ENCODE measurements at places on chromosomes 3 and 15.

GRCh38 chr3:39361252-39361927 is 21.8 kb upstream of the SLC25A38 start:
- no peak overlapping the region for H3K27ac ChIP-seq
- H3K4me1 ChIP-seq: peaks cover 6% of the 10 kb centered on the region
- H3K36me3 ChIP-seq: no peaks in the 10 kb centered on the region
- no peak overlapping the region for H3K4me3 ChIP-seq
- no peak for DNase-seq
- H3K27me3 ChIP-seq: no peaks in the 10 kb centered on the region

GRCh38 chr15:80154336-80154735 is 1.5 kb downstream of the FAH start:
- H3K27ac ChIP-seq: no peak overlapping the region
- no peak for DNase-seq
- H3K36me3 ChIP-seq: no peaks in the 10 kb centered on the region
- peaks cover 18% of the 10 kb centered on the region for H3K4me1 ChIP-seq
- H3K4me3 ChIP-seq: no peak overlapping the region

DNA sequence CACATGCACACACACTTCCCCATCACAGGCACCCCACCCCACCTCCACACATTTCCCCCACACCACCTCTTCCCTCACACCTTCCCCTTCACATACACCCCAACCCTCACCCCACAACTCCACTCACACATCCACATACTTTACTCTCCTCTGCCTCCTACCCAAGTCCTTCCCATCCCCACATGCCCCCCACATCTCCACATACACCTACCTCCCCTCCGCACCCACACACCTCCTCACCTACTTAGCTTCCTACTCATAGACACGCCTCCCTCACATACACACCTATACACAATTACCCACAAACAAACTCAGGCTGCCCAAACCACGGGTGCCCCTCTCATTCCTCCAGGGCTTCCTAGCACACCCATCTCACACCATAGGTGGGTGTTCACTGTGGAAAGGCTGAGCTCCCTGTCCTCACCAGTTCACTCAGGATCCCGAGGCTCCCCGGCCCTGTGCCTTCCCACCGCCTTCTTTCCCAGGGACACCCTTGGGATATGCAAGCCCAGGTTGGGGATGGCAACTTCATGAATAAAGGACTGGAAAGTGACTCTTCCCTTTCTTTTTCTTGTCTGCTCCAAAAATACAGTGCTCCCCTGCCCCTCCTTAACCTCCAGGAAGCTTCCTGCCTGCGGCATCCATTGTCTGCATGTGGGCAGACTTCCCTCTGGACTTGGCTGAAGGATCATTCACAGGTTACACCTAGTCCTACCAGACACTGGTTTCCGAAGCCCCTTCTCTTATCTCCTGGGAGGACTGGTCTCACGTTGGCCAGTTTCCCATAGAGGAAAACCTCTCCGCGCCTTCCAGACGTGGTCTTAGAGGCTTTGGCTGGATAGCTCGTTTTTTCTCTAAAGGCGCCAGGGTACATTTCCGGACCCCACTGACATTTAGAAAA is 61.5 kb downstream of the SLCO2A1 start:
- H3K36me3 ChIP-seq: no peaks in the 10 kb centered on the region
- H3K4me1 ChIP-seq: no peaks in the 10 kb centered on the region
- no peak for DNase-seq
- H3K4me3 ChIP-seq: no peak overlapping the region
- no peaks in the 10 kb centered on the region for H3K27me3 ChIP-seq
- no peak overlapping the region for H3K27ac ChIP-seq

DNA sequence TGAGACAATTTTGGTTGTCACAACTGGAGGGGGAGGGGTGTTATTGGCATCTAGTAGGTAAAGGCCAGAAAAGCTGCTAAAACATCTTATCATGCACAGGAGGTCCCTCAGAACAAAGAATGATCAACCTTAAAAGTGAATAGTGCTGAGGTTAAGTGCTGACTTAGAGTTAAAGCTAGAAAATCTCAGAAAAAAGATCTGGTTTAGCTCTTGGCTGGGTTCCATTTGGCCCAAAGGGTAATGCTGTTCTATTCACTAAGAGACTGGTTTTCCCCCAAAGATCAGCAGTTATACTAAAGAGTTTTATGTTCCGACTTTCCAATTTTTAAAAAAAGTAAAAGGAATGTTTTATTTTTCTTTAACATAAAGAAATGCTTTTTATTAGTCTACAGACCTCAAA is 15.6 kb downstream of the DCBLD2 start:
- H3K27ac ChIP-seq: no peak overlapping the region
- H3K27me3 ChIP-seq: no peaks in the 10 kb centered on the region
- no peak overlapping the region for H3K4me3 ChIP-seq
- no peak for DNase-seq
- peaks cover 64% of the 10 kb centered on the region for H3K4me1 ChIP-seq

- no peaks in the 10 kb centered on the region for H3K4me1 ChIP-seq
- H3K27me3 ChIP-seq: no peaks in the 10 kb centered on the region
- DNase-seq: no peak
- no peaks in the 10 kb centered on the region for H3K36me3 ChIP-seq
- H3K27ac ChIP-seq: no peak overlapping the region
Measured at GRCh38 chr3:133375403-133375745, 24.5 kb upstream of the BFSP2 start.

GRCh38 chr15:28459279-28459678 is 73.5 kb downstream of the GOLGA8G start:
- H3K4me1 ChIP-seq: no peaks in the 10 kb centered on the region
- no peaks in the 10 kb centered on the region for H3K27me3 ChIP-seq
- H3K27ac ChIP-seq: no peak overlapping the region
- no peak overlapping the region for H3K4me3 ChIP-seq
- no peaks in the 10 kb centered on the region for H3K36me3 ChIP-seq

- no peaks in the 10 kb centered on the region for H3K4me1 ChIP-seq
- H3K27me3 ChIP-seq: no peaks in the 10 kb centered on the region
- peaks cover 5% of the 10 kb centered on the region for H3K36me3 ChIP-seq
- no peak overlapping the region for H3K4me3 ChIP-seq
- DNase-seq: no peak
Measured at GRCh38 chr3:4782095-4782494, 197.1 kb upstream of the BHLHE40 start.

DNA sequence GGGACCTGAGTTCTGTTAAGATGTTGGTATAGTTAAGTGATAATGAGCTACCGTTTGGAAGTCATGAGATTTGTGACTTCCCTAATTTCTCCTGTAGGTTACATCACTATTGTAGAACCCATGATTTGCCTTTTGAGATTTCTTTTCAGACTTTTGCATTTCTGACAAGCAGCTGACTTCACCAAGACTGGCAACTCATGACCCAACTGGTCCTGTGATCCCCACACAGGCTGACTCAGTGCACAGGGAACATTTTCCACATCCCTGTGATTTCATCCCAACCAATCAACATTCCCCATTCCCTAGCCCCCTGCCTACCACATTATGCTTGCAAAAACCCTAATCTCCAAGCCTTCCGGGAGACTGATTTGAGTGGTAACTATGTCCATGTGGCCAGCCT is 242.1 kb upstream of the PDZRN3 start:
- H3K27me3 ChIP-seq: no peaks in the 10 kb centered on the region
- H3K27ac ChIP-seq: no peak overlapping the region
- no peaks in the 10 kb centered on the region for H3K4me1 ChIP-seq
- no peaks in the 10 kb centered on the region for H3K36me3 ChIP-seq

DNA sequence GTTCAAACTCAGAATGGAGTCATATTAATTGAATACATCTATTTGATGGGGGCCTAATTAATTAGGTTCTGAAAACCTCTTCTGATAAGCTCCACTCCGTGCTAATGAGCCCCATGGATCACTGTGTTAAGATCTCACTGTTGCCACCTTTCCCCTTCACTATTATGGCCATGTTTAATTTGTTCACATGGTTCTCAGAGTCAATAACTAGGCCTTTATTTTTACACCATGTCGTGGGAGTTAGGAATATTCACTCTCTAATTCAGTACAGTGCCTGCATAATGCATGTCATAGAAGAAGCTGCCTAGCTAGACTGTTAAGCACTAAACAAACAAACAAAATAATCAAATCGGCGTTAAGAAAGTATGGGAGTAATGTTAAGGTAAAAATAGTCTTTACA is 84.9 kb downstream of the EDEM1 start:
- DNase-seq: no peak
- no peak overlapping the region for H3K4me3 ChIP-seq
- H3K4me1 ChIP-seq: no peaks in the 10 kb centered on the region
- H3K27me3 ChIP-seq: no peaks in the 10 kb centered on the region
- H3K36me3 ChIP-seq: no peaks in the 10 kb centered on the region
- no peak overlapping the region for H3K27ac ChIP-seq

- H3K4me3 ChIP-seq: no peak overlapping the region
- no peak overlapping the region for H3K27ac ChIP-seq
- no peaks in the 10 kb centered on the region for H3K36me3 ChIP-seq
Measured at GRCh38 chr3:86282106-86282787, 708.7 kb downstream of the VGLL3 start.

- H3K27ac ChIP-seq: no peak overlapping the region
- no peak overlapping the region for H3K4me3 ChIP-seq
- no peak for DNase-seq
- H3K27me3 ChIP-seq: no peaks in the 10 kb centered on the region
Measured at GRCh38 chr15:71746719-71747118, 63.6 kb upstream of the NR2E3 start.

DNA sequence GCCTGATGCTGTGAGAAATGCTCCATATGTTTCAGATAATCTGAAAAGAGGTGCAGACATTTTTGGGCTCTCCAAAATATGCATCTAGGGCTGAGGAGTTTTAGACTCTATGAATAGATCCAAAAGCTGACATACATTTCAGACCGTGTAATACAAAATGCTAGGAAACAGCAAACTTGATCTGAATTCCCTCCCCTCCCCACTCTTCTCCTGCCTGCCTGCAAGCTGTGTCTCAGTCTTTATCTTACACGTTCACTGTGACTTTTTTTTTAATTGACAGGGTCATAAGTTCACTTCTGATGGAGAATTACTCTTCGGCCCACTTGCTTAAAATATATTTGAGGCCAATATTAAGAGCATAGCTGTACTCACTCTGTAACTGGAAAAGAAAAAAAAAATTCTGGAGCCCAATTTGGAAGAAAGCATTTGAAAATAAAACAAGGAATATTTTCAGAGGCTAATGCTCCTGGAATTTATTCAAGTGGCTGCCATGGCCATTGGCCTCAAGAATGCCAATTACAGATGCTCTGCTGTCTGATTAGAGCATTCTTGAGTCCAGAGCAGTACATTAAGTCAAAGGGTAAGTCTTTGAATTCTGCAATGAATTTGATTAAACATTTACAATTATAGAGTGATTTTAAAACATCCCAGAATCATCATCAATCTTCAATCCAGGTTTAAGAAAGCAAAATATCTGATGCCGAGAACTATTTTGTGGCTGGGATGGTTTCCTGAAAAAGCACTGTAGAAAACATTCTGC is 146.2 kb upstream of the SEMA6D start:
- DNase-seq: no peak
- H3K27ac ChIP-seq: no peak overlapping the region
- peaks cover 7% of the 10 kb centered on the region for H3K4me1 ChIP-seq
- no peaks in the 10 kb centered on the region for H3K27me3 ChIP-seq
- H3K4me3 ChIP-seq: no peak overlapping the region

- DNase-seq: no peak
- H3K27me3 ChIP-seq: no peaks in the 10 kb centered on the region
- H3K36me3 ChIP-seq: no peaks in the 10 kb centered on the region
- no peak overlapping the region for H3K4me3 ChIP-seq
Measured at GRCh38 chr15:72160696-72161245, 36.8 kb downstream of the GRAMD2A start.

GRCh38 chr3:38521391-38521987 is 25.3 kb downstream of the EXOG start:
- H3K4me3 ChIP-seq: no peak overlapping the region
- peaks cover 38% of the 10 kb centered on the region for H3K36me3 ChIP-seq
- H3K4me1 ChIP-seq: no peaks in the 10 kb centered on the region

DNA sequence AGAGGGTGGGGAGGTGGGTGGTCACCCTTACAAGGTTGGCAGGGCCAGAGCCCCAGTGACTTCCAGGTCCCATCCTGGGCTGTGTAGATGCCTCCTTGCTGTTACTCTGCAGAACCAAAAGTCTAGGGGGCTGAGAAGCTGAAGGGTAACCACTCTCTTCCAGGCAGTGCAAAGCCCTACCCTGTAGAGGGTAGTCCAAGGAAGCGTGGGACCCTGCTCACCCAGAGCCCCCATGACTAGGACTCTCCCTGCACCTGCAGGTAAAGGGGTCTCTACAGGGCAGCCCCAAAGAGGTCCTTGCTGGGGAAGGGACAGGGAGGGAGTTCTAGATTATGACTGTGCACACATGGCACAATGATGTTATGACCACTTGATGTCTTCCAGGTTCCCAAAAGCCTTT is 14.2 kb downstream of the GHRL start:
- no peak for DNase-seq
- H3K4me3 ChIP-seq: no peak overlapping the region
- H3K36me3 ChIP-seq: peaks cover 55% of the 10 kb centered on the region
- H3K27ac ChIP-seq: no peak overlapping the region
- no peaks in the 10 kb centered on the region for H3K27me3 ChIP-seq
- no peaks in the 10 kb centered on the region for H3K4me1 ChIP-seq

DNA sequence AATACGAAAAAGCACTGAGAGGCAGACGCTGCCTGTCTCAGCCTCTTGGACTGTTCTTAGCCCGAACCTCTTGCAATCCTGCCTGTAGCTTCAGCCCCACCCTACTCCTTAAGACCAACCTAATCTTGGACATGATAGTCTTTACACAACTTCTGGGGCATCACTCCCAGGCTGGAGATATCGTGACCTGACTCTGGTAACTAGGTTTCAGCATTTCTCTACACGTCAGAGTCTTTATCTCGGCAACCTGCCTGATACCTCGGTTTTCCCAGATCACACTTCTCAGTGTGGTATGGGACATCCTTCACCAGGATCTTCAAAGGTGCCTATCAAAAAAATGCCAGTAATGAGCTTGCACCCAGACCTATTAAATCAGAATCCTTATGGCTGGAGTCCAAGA is 590.2 kb upstream of the KCNMB2 start:
- DNase-seq: no peak
- H3K36me3 ChIP-seq: no peaks in the 10 kb centered on the region
- no peaks in the 10 kb centered on the region for H3K27me3 ChIP-seq
- H3K4me3 ChIP-seq: no peak overlapping the region

GRCh38 chr3:67327582-67327981 is 326.8 kb downstream of the SUCLG2 start:
- H3K4me3 ChIP-seq: no peak overlapping the region
- no peaks in the 10 kb centered on the region for H3K4me1 ChIP-seq
- no peak for DNase-seq
- no peaks in the 10 kb centered on the region for H3K36me3 ChIP-seq

- DNase-seq: no peak
- no peaks in the 10 kb centered on the region for H3K4me1 ChIP-seq
- no peak overlapping the region for H3K4me3 ChIP-seq
- no peaks in the 10 kb centered on the region for H3K36me3 ChIP-seq
Measured at GRCh38 chr3:55174747-55175146, 246.9 kb upstream of the LRTM1 start.

DNA sequence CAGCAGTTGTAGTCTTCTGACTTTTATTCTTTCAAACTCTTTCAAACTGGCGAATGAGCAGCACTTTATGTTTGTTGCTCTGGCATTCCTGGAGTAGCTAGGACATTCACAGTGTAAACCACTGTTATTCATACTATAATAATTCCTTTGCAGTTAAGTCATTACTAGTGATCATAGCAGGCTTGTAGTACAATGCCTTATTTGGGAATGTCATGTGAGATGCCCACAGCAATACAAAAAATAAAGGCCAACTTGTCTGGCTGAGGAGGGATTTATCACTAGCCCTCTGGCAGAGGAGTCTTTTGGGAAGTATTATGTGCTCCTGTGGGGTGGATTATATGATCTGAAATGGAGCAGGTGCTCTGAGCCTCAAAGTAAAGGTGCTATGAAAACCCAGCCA is 197.2 kb downstream of the VGLL3 start:
- H3K4me1 ChIP-seq: no peaks in the 10 kb centered on the region
- DNase-seq: no peak
- H3K4me3 ChIP-seq: no peak overlapping the region
